Osteoblast (primary cell): ENCODE measurements at places on chromosomes 12 and 14. TPM values are rescaled to one million over a fixed set of nuclear protein-coding genes. Genes with fewer than 3 reads are reported as not detected.

Gene GPR84
- 0.36 TPM in 1 of 2 replicates, not detected in the other for total RNA-seq

Gene SLC25A21
- 0.29 and 0.72 TPM in 2 replicates for total RNA-seq

Gene SLC2A13
- 12.3 and 13.8 TPM in 2 replicates for total RNA-seq

GRCh38 chr14:22177870-22178269 is 411.2 kb downstream of the DAD1 start:
- DNase-seq, result no peak

DNA sequence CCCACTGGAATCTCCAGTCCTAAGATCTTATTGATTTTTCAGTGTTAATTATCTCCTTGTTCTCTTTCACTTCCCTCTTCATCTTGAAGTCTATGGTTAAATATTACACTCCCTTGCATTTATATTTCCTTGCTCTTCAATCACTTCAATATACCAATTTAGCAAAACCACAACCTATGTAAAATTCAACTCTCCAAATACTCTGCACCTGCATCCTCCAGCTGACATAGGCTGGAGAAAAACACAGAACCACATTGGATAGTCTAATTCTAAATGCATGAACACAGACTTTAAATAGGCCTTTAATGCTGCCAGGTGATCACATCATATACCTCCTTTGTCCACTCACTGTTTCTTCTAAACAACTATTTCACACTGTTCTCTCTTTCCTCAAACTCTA is 253.8 kb upstream of the GARIN6 start:
- DNase-seq, result no peak

DNA sequence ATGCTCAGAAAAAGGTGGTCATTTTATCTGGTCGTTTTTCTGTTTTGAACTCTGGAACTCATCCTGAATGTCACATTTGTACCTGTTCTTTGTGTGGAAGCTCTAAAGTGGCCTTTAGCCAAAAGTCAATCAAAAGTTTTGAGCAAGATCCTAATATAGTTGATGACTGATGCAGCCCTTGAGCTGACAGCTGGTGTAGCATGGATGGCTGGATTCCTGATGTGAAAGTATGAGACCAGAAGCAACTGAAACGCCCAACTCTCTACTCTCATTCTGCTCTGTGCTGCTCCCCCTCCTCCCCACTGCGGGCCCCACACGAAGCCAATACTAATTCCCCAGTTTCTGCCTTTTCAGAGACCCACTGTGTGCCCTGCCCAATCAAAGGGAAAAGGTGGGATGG is 10.3 kb upstream of the MYH7 start:
- DNase-seq, result no peak

GRCh38 chr14:83379436-83379835 is 1845.8 kb upstream of the SEL1L start:
- no peak for DNase-seq

- DNase-seq, result no peak
Observed at GRCh38 chr12:77578466-77579220, 252.1 kb upstream of the NAV3 start.
